Stimulated activated CD8-positive, alpha-beta memory T cell treated with anti-CD3 and anti-CD28 coated beads, Interleukin-7, amount 100 ng/mL, for 1 hour (primary cell): ENCODE measurements at places on chromosomes 3 and 15.

- DNase-seq = no peak
These were observed 100.5 kb downstream of the LINGO1 start for GRCh38 chr15:77532067-77532710.

DNA sequence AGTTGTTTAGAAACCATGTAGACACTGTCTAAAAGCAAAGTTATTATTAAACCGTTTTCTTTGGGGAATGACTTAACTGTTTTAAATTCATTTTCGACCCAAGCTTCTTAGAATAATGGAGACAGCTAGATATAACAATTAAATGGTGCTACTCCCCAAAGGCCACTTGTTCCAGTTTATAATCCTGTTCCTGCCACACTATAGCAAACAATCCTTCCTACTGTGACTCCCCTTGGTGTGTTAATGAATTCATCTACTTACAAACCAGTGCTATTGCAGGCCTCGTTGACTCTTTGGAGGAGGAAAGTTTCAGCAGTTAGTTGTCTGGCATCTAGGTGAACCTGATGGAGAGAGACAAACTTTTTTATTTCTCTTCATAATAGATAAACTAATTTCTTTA lies 25.2 kb upstream of the CLSTN2 start:
- no peak for DNase-seq

GRCh38 chr15:63872759-63873510 lies 39.2 kb upstream of the HERC1 start:
- DNase-seq = no peak

GRCh38 chr3:196753201-196753600 lies 13.5 kb downstream of the PAK2 start:
- DNase-seq = no peak

DNA sequence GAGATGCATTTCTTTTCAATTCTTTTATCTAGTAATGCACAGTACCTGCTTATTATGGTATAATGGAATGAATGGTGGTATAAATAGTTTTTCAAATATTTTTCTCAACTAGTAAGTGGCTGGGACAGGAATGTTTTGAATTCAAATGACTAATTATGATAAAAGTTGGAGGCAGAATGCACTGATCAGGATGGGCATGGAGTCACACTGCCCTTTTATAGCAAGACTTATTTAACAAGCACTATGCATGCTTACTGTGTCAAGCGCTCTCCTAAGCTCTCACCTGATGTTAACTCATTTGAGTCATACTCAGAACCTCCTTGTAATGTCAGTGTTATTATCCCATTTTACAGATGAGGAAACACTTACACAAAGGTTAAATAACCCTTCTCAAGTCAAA lies 221.8 kb downstream of the FEZF2 start:
- no peak for DNase-seq
